Activated naive CD4-positive, alpha-beta T cell treated with Interleukin-2 at 50 U/mL for 16 hours (primary cell): ENCODE measurements at places on chromosomes 2 and 18.

GRCh38 chr2:200446612-200447011, 63.3 kb downstream of the KCTD18 start:
- DNase-seq = no peak

DNA sequence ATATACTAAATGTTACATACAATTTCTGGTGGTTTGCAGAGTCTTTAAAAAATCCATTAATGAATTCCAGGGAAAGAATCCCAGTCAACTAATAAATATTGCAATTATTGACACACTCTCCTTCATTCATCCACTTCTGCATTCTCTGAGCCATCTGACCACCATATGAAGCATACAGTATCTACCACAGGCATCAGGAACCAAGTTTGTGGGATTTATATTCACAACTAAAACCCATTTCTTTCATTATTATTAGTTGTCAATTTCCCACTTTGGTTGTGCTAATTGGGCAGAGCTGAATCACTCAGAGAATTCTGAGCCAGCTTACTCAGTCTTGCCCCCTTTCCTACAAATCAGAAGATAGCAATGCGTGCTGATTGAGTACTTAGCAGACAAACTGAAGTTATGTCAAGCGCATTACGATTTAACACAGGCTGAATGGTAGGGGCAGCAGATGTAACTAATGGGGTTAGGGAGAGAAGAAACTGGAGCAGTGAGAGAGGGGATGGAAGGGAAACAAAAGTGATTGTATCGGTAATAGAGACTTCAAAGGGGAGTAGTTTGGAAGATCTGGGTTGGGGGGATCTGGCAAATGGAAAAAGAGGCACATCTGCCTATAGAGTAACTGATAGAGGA, 52.3 kb downstream of the ZEB2 start:
- DNase-seq = no peak

DNA sequence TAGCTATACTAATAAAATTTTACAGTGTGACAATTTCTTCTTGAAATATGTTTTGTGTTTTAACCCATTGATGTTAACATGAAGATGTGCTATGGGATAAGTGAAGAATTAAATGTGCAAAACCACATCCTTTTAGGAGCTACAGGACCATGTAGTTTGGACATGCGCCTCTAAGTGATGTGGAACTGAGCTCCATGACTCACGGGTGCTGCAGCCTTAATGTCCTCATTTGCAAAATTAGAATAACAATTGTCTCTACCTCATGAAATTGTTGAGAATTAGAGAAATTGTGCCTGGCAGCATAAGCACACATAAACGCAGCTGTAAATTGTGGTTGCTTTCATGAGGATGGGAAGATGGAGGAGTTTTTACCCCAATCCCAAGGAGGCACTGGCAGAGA, 31.6 kb upstream of the TPO start:
- DNase-seq = no peak

- no peak for DNase-seq
Observed at GRCh38 chr2:168210216-168210894, 37.0 kb downstream of the STK39 start.

DNA sequence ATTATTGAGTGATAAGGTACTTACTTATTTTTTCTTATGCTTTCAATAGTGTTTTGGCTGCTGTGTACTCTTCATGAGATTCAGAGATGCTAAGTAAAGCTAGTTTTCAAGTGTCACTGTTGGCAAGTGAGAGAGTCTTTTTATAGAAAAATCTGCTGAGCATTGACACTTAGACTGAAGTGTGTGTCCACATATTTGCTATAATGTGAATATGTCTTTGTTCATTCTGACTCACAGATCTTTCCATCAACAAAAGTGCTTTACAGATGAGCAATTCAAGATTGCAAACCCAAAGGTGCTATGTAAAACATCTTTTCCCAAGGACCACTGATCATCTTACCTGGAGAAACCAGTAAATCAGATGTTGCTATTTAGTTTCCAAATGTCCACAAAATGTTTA, 410.6 kb upstream of the FIGN start:
- DNase-seq = no peak

GRCh38 chr2:221431477-221431876, 140.6 kb downstream of the EPHA4 start:
- no peak for DNase-seq

DNA sequence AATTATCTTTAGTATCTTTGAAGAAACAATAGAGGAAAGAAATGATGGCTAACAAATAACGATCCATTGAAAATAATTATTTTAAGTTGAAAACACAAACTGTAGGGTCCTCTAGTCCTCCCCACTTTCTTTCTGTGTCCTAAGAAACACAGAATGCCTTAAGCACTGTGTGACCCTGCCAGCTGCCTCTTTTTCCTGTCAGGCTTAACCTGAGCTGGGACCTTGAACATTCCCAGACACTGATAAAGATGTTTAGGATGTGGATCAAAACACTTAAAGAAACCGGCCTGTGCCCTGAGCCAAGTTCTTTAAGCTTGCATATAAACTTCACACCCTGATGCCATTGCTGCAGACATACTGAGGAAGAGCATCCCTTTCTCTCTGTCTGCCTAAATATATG, 755.4 kb upstream of the VRK2 start:
- no peak for DNase-seq

DNA sequence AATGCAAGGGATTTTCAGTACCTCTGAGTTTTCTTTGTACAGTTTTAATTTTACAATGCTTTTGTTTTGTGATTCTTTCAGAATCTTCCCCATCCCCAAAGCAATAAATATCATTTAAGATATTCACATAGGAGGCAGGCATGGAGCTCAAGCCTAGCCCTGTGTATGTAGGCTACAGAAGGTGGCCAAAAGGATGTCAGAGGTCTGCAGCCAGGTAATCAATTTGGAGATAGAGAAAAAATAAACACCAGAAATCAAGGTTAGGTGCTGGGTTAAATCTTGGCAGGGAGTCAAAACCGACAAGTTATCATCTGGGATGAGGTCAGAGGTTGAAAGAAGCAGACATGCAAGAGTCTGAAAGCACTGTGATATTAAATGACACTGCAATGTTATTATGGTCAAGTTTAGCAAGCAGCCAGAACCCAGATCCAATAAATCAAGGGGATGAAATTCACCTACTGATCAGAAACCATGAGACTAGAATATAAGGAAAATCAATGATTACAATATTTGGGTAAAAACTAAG, 45.1 kb upstream of the LRP1B start:
- DNase-seq = no peak

DNA sequence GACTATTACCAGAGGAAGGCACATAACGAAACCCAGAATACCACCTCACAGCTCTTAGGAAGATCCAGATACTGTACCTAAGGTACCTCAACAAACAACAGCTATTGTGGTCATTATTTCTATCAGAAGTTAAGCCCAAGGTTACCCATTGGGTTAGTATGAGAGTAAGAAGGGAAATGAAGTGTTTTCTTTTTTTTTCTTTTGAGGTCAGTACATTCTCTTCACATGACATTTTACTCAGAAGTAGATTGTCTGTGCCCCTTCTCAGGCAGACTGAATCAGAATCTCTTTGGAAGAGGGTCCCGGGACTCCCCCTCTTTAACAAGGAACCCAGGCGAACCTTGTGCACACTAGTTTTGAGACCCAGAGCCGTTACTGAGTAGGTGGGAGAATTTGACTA, 233.7 kb upstream of the CXCR4 start:
- no peak for DNase-seq

DNA sequence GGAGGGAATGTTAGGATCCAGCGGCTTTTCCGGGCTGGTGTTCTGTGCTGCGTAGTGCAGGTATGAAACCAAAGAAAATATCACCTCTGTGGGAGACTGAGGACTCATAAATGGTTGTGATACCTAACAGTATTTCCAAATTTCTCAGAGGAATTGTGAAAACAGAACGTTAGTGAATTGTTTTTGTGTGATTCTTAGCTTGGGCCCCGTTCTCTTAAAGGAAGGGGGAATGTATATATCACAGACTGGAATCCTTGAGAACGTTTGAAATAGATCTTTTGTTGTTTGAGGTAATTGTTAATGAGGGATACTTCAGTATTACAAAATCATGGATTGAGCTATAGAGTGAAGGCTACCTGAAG, 834 bp downstream of the ZNF638 start:
- no peak for DNase-seq

- no peak for DNase-seq
Observed at GRCh38 chr2:675982-676646, 1.1 kb downstream of the TMEM18 start.

DNA sequence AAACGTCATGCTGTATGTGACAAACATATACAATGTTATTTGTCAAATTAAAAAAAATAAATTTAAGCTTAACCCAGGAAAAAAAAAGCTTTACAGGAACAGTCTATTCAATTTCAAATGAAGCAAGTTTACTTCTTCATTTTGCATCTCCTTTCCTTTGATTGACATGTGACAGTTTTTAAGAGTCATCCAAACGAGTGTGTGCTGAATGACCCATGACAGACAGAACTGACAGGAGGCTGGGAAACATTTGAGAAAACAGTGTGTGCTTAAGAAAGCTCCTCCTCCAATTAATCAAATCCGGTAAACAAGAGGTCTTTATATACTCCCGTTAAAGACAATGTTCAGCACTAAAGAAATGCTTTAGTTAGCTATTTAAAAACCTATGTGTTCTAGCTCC, 177.7 kb downstream of the SRBD1 start:
- DNase-seq = no peak
